Tibial artery (tissue), 4 donors: ENCODE measurements at places on chromosomes 3 and 15.

- no peak for DNase-seq
Measured at GRCh38 chr15:88872106-88872505, 23.2 kb downstream of the HAPLN3 start.

- no peak for DNase-seq
Measured at GRCh38 chr3:148190441-148190990, 507.2 kb upstream of the AGTR1 start.

DNA sequence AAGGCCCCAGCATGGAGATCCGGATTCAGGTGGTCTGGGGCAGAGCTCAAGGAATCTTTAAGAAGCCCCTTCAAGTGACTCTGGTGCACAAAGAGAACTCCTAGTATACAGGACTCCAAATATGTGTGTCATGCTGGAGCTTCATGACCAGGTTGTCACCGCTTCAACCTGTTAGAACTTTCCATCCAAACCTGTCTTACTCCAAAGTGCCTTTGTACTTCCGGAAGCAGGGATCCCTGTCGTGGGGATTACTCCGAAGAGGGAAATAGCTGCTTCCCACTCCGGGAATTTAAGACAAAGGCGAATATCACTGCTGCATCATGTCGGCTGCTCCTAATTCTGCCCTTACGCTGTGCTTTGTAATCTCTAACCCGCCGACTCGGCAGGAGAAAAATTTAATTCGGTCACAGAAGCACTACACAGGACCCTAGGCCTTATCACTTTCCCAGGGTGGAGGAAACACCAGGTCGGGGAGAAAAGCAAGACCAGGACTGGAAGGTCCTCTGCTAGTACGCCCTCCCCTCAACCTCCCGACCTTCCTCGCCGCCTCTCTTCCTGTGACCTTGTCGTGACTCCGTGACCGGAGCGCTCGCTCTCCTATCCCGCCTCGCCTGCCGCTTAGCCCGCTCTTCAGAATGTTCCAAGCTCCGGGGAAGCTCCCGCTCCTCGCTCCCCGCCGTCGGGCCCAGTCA is 730 bp downstream of the HIGD1A start:
- DNase-seq: no peak

DNA sequence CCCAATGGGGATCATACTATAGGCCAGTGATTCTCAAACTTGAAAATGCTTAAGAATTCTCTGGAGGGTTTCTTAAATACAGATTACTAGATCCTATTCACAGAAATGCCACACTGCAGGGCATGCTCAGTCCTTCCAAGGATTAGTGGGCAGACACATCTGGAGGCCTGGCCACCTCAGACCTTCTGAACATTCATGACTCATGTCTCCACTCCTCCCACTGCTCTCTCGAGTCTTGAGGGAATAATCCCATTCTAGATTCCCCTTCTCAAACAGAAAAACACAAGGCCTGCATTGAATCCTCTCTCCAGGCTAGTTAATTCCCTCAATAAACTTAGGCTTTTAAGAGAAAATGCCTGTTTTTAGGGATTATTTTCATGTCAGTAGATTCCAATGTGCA is 22.1 kb downstream of the ZNF621 start:
- DNase-seq: no peak

- no peak for DNase-seq
Measured at GRCh38 chr3:104750581-104750980, 616.1 kb upstream of the ALCAM start.

DNA sequence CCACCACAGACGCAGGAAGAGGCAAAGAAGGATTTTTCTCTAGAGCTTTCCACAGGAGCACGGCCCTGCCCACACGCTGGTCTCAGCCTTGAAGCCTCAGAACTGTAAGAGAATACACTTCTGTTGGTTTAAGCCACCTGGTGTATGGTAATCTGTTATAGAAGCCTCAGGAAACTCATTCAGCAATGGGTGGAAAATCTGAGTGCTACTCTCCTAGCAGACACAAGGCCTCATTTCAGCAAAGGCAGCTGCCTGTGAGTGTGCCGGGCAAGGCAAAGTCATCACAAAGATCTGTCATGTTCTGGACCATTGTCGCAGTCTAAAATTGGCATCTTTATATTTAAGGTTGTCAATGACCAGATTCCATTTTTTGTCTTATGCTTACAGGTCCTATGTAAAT is 31.0 kb downstream of the ATP10A start:
- DNase-seq: no peak

GRCh38 chr3:38004415-38005075 is 14.0 kb downstream of the VILL start:
- DNase-seq: peak; percentile 78

DNA sequence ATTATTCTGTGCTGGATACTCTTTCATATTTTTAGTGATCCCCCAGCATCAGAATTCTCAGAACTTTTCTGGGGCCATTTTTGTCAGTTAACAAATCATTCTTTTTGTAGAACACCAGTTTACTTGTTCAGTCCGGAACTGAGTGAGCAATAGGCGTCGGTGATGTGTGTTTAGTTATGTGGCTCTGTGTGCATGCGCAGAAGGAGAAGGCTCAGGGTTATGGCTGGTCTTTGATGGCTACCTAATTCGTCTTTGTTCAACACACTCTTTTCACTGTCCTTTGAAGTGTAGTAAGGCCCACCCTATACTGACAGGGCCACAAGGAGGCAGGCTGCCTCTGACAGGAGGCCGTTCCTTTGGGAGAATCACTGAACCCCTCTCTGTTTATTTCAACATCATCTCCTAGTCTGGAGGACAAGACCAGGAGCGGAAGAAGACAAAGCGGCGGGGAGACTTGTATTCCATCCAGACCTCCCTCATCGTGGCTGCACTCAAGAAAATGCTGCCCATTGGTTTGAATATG is 158.2 kb upstream of the CHRM5 start:
- DNase-seq: no peak

- DNase-seq: no peak
Measured at GRCh38 chr15:87294854-87295253, 961.7 kb downstream of the NTRK3 start.

DNA sequence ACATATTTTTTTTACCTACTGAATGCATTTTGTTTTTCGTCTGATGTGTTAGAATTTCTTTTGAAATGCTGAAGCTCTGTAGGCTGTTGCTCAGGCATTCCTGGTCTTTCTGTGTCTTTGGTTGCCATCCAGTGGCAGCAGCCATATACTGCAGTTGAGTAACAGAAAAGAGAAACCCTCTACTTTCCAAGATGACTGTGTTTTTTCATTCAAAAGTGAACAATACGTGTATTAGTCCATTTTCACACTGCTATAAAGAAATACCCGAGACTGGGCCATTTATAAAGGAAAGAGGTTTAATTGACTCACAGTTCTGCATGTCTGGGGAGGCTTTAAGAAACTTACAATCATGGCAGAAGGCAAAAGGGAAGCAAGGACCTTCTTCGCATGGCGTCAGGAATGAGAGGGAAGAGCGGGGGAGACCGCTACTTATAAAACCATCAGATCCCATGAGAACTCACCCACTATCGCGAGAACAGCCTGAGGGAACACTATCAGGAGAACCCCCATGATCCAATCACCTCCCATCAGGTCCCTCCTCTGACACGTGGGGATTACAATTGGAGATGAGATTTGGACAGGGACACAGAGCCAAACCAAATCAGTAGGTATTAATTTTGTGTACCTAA is 4.7 kb upstream of the GOLGA8B start:
- peak; percentile 63 for DNase-seq

DNA sequence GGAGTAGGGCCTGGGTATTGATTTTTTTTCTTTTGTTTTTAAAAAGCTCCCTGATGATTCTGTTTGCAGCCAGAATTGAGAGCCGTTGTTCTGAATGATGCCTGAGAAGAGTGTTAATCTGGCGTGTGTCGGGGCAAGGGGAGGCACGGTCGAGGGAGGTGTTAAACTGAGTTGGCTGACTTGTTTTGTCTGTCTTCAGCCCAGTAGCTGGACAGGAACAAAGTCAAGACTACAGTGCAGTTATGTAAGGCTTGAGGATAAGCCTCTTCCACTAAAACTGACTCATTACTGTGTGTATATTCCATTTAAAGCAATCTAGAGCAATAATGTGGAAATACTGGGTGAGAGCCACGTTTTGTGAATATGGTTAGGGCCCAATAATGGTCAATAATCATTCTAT is 119.0 kb upstream of the DLG1 start:
- DNase-seq: no peak

GRCh38 chr3:59429198-59429597 is 379.4 kb upstream of the CFAP20DC start:
- DNase-seq: no peak

DNA sequence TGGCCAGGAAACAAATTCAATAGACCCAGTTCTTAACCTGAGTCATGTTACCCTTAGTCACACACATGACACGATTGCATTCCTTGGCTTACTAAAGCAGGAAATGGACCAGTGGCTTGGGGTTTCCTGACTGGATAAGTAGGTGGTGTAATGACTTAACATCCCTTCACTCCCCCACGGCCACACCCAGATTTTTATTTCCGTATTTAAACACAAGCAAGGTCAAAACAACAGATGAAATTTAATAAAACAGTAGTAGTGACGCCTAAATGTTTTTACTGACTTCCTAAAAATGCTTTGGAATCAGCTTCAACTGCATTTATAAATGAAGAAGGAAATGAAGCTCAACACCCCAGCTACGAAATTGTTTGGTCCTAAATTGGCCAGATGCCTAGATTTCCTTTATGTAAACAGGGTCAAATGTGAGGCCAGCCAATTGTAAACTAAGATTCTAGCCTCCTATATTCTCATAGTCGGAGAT is 324.3 kb downstream of the CHST2 start:
- peak; percentile 71 for DNase-seq

GRCh38 chr3:121231872-121232271 is 313.9 kb downstream of the POLQ start:
- no peak for DNase-seq

- no peak for DNase-seq
Measured at GRCh38 chr3:87732294-87732693, 326.5 kb downstream of the CGGBP1 start.

GRCh38 chr3:156694536-156694935 is 20.1 kb downstream of the TIPARP start:
- DNase-seq: no peak

GRCh38 chr3:159029306-159030026 is 227.6 kb downstream of the MFSD1 start:
- no peak for DNase-seq

DNA sequence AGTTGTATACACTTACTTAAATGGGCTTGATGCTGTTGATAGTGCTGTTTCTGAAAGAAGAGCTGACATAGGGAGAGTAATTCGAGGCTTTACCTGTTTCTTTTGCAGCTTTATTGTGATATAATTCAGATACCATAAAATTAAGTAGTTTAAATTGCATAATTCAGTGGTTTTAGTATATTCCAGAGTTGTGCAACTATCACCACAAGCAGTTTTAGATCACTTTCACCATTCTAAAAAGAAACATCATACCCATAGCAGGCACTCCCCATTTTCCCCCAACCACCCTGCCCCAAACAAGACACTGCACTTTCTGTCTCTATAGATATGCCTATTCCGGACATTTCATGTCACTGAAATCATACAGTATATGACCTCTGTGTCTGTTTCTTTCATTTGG is 98.5 kb downstream of the MTHFS start:
- no peak for DNase-seq

- no peak for DNase-seq
Measured at GRCh38 chr15:60557191-60557618, 78.3 kb upstream of the ICE2 start.

DNA sequence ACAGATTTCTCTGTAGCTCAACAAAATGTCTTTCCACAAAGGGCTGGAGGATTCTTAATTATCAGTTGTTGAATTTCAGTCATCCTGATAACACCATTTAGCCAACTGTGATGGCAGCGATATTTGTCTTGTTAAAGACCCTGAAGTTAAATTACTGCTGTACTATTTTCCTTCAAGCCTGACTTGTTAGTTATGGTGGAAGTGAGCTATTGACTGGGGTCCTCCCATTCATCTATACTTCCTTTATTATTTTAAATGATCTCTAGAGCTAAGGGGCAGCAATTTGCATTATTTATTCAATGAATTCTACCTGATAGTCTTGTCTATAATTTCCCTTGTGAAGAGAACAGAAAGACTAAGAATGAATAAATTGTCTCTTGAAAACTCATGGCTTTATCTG is 64.1 kb downstream of the RBMS3 start:
- DNase-seq: no peak

GRCh38 chr3:5929027-5929426 is 741.5 kb downstream of the EDEM1 start:
- DNase-seq: no peak

- no peak for DNase-seq
Measured at GRCh38 chr3:176183181-176183580, 1014.1 kb downstream of the TBL1XR1 start.

GRCh38 chr3:19348941-19349564 is 200.7 kb downstream of the KCNH8 start:
- DNase-seq: no peak

DNA sequence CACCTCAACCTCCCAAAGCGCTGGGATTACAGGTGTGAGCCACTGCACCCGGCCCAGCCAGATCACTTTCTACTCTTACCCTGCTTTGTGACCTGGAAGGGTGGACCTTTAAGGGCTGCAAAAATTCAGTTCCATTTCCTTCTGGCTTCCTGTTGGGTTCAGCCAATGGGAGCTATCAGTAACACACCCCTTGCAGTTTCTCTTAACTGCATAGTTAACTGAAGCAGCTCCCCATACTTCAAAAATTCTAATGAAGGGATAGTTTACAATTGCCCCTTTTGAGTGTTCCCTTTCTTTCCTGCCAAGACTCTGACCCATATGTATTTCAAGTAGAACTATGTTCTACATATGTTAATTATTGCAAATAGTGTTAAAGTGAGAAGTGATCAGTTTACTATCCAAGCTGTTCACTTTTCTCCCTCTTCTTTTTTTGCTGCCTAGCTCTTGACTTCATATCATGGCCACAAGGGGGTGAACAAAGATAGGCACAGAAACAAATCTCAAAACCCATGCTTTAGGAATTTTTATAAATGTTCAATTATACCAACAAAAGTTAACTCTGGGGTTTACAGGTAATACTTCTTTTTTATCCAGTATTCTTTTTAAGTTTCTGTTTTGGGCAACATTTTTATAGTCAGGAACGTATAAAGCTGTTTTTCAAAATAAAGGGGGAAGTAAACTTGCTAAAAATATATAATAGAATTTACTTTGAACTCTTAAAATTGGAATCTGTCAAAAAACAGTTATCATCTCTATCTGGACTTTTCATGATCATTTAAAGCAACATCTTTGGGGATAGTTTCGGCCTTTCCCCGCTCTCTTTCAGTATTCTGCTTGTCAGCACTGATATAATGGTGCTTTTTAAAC is 8.1 kb downstream of the PGBD4 start:
- DNase-seq: no peak

GRCh38 chr3:183536238-183536880 is 19.1 kb downstream of the KLHL6 start:
- DNase-seq: no peak

GRCh38 chr15:85704720-85705429 is 89.8 kb downstream of the KLHL25 start:
- no peak for DNase-seq

- DNase-seq: no peak
Measured at GRCh38 chr3:152094406-152094805, 174.3 kb upstream of the MBNL1 start.

DNA sequence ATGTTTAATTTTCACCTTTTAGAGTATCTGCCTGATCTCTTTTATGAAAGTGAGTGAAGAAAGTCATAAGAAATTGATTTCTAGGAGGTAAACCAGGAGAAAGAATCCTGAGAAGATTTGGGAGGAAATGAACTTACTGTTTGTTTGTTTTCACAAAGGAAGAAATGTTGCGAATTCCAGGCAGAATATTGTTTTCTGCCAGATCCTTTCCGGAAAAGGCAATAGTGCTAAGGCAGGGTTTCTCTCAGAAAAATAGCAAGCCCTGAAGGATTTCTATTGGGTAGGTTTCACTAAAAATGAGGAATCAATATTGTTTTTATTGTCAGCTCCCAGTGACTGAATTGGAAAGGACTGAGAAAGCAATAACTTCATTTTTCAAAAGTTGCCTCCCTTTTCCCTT is 85.7 kb upstream of the TGFBR2 start:
- no peak for DNase-seq
